ENCODE measurements at places on chromosomes 5 and 9. TPM values are rescaled to one million over a fixed set of nuclear protein-coding genes. Genes with fewer than 3 reads are reported as not detected.

Gene ADAMTS19
- 0.76 TPM for total RNA-seq

Gene CYLC2
- total RNA-seq = not detected

Gene MUSK
- 0.09 TPM for total RNA-seq

Gene NR2F1-AS1
- 2.0 TPM for total RNA-seq

Gene SPTLC1
- 49.4 TPM for total RNA-seq

GRCh38 chr9:14006386-14007187 is 307.4 kb downstream of the NFIB start:
- H3K4me1 ChIP-seq = no peaks in the 10 kb centered on the region
- no peak overlapping the region for H3K27ac ChIP-seq
- DNase-seq = no peak
- H3K4me3 ChIP-seq = no peak overlapping the region

DNA sequence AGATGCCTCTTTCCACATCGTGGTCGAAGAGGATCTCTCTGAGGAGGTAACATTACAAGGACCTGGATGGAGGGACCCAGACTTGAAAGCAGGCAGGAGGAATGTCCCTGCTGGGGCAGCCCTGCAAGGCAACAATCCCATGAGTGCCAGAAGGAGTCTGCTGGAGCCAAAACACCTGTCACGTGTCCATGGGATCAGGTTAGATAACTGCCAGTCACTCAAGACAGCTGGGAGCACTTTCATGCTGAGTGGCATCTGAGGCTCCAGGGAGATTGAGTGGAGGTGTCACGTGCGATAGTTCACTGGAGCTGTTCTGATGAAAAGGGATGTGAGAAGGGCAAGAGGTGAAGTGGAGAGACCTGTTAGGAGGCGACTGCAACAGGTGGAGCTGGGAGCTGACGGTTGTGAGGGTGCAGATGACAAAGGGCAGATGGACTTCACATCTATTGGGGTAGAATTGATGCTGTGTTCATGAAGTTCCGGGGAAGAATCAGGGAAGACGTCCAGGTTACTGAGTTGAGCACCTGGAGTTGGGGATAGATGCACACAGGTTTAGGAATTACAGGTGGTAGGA is 68.4 kb downstream of the ICE1 start:
- DNase-seq = no peak
- no peak overlapping the region for H3K4me3 ChIP-seq
- H3K4me1 ChIP-seq = peaks cover 4% of the 10 kb centered on the region

GRCh38 chr5:74630453-74631066 is 10.0 kb downstream of the ENC1 start:
- peaks cover 6% of the 10 kb centered on the region for H3K4me1 ChIP-seq
- peaks cover 15% of the 10 kb centered on the region for H3K36me3 ChIP-seq
- no peak overlapping the region for H3K27ac ChIP-seq
- no peaks in the 10 kb centered on the region for H3K27me3 ChIP-seq
- H3K4me3 ChIP-seq = no peak overlapping the region

DNA sequence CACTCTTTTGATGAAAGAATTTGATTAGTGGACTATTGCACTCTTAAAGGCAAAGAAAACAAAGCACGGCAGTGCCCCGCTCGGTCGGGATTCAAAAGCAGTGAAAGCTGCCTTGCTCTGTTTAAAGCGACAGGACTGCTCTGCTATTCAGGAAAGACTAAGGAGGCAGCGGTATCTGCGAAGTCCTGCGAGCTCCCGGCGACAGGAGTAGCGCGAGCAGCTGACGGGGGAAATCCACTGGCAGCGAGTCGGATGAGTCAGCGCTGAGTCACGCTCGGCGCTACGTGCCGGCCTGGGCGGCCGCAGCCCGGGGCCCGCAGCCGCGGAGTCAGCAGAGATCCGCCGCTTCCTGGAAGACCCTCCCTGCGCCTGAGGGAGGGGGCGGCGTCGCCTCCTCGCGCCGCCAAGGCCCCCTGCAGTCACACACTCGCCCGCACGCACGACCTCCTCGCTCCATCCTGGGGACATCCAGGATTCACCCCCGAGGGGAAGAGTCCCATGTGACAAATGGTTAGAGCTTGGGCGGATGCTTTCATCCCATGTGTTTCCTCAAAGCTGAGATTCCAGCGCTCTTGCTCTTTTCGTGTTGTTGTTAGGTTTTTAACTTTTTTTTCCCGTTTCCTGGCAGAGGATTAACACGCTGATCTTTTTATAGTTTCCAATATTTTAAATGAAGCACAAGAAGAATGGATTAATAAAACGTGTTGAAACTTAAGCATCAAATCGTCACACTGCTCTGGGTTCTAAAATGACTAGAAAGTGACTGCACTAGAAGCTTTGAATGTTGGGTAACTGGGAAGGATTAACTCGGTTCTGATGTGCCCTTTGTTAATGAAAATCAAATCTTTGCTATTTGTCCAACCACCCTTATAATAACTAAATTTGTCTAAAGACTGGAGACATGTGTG is 102.5 kb downstream of the ARRDC3 start:
- no peaks in the 10 kb centered on the region for H3K4me1 ChIP-seq
- peaks cover 6% of the 10 kb centered on the region for H3K27me3 ChIP-seq
- H3K36me3 ChIP-seq = no peaks in the 10 kb centered on the region
- peak; percentile 87 for DNase-seq
- H3K27ac ChIP-seq = peak overlapping the region; percentile 76

DNA sequence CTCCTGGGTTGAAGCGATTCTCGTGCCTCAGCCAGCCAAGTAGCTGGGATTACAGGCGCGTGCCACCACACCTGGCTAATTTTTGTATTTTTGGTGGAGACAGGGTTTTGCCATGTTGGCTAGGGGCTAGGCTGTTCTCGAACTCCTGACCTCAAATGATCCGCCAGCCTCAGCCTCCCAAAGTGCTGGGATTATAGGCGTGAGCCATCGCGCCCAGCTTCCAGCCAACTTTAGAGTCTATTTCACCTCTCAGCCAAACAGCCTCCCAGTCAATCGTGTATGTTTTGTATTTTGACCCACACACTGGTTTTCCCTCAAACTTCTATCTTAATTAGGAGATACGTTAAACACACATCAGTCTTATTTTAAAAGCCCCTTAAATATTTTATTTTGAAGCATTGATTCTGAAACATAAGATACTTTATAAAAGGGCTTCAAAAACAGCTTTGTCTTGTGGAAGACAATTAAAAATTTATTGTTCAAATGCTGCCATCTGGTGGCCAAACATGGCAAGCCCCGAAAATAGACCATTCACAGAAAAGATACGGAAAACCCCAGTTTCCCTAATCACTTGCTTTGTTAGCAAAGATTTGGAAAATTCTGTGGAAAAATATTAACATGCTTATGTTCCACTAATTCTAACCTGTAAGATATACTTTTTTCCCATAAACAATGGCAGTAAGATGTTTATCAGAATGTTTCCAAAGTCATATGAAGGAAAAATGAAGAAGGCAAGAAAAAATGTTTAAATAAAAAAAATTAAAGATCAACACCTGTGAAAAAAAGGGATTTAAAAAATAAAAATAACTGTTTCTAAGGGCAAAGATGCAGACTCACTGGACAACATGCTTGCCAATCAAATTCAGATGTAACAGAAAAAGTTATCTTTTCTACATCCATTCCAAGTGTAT is 33.1 kb downstream of the APTX start:
- peaks cover 5% of the 10 kb centered on the region for H3K36me3 ChIP-seq
- H3K4me1 ChIP-seq = no peaks in the 10 kb centered on the region
- H3K4me3 ChIP-seq = no peak overlapping the region
- DNase-seq = peak; percentile 36

GRCh38 chr5:103808464-103809106 is 246.0 kb upstream of the NUDT12 start:
- no peak overlapping the region for H3K27ac ChIP-seq
- no peak for DNase-seq
- H3K4me1 ChIP-seq = no peaks in the 10 kb centered on the region
- H3K4me3 ChIP-seq = no peak overlapping the region

GRCh38 chr9:105391288-105391687 is 56.5 kb upstream of the FSD1L start:
- H3K4me3 ChIP-seq = no peak overlapping the region
- no peak for DNase-seq
- H3K36me3 ChIP-seq = no peaks in the 10 kb centered on the region
- no peaks in the 10 kb centered on the region for H3K27me3 ChIP-seq
- no peaks in the 10 kb centered on the region for H3K4me1 ChIP-seq

DNA sequence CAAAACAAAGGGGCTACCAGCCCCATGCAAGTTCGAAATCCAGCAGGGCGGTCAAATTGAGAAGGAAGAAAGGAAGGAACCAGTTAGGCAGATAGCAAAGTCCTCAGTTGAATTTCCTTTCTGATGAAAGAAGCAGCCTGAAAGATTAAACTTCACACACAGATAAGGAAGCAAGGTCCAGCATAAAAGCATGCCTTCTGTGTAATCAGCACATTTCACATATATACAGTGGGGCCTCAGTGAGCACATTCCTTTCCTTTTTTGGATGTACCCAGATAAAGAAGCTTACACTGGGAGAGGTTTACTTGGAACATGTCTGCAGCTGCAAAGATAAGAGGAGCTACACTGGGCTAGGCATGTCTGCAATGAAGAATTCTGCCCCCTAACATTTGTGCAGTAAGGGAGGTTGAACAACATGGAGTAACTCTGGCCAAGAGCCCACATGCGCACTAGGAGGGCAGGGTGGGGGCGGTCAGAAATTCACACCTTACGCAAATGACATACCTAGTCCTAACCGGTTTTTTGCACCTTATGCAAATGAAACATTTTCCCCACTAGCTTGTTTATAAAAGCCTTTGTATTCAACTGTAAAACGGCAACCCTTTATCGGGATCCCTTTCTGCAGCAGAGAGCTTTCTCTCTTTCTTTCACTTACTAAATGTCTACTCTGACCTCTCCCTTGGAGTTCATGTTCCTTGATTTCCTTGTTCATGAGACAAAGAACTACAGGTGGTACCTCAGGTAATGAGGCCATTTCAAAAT is 149.7 kb upstream of the FBXL17 start:
- no peaks in the 10 kb centered on the region for H3K4me1 ChIP-seq
- no peaks in the 10 kb centered on the region for H3K36me3 ChIP-seq
- no peak overlapping the region for H3K27ac ChIP-seq
- H3K4me3 ChIP-seq = no peak overlapping the region

- H3K4me3 ChIP-seq = no peak overlapping the region
- no peaks in the 10 kb centered on the region for H3K27me3 ChIP-seq
- DNase-seq = no peak
- no peaks in the 10 kb centered on the region for H3K36me3 ChIP-seq
- no peaks in the 10 kb centered on the region for H3K4me1 ChIP-seq
These were observed 188.5 kb upstream of the SNX2 start for GRCh38 chr5:122586351-122586750.

DNA sequence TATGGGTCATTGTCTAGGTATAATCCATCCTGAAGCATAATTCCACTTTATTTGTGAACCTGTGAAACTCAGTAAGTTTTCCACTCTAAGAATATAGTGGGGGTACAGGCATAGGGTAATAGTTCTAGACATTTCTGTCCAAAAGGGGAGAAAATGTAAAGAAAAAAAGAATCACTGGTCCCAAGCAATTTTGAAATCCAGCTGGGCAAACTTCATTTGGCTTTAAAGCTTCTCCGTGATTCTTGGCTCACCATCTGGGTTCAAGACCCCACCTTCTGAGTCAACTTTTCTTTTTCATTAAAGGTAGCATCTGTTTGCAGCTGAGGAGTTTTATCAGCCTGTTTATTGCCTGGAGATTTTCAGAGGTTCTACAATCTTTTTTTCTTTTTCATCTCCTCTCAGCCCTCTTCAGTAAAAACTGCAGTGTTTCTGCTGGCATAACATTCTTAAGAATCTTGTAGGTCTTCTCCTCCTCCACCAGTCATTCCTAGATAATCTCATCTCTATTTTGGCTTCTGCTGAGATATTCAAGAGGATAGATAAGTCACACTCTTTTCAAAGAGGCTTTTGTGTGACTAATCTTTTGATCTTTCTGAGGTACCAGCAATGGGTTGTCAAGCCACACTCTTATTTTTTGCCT is 126.1 kb upstream of the PITX1 start:
- no peak overlapping the region for H3K4me3 ChIP-seq
- no peak overlapping the region for H3K27ac ChIP-seq
- H3K27me3 ChIP-seq = no peaks in the 10 kb centered on the region
- H3K36me3 ChIP-seq = no peaks in the 10 kb centered on the region
- no peak for DNase-seq

GRCh38 chr5:140509898-140510297 is 37.6 kb upstream of the EIF4EBP3 start:
- no peak overlapping the region for H3K27ac ChIP-seq
- no peaks in the 10 kb centered on the region for H3K4me1 ChIP-seq
- no peaks in the 10 kb centered on the region for H3K27me3 ChIP-seq
- no peak for DNase-seq

GRCh38 chr5:173729079-173729765 is 112.8 kb upstream of the BOD1 start:
- no peak overlapping the region for H3K27ac ChIP-seq
- no peaks in the 10 kb centered on the region for H3K27me3 ChIP-seq
- no peaks in the 10 kb centered on the region for H3K4me1 ChIP-seq

GRCh38 chr5:104538734-104539133 is 976.1 kb upstream of the NUDT12 start:
- H3K27ac ChIP-seq = no peak overlapping the region
- no peaks in the 10 kb centered on the region for H3K36me3 ChIP-seq
- DNase-seq = no peak
- H3K27me3 ChIP-seq = no peaks in the 10 kb centered on the region

DNA sequence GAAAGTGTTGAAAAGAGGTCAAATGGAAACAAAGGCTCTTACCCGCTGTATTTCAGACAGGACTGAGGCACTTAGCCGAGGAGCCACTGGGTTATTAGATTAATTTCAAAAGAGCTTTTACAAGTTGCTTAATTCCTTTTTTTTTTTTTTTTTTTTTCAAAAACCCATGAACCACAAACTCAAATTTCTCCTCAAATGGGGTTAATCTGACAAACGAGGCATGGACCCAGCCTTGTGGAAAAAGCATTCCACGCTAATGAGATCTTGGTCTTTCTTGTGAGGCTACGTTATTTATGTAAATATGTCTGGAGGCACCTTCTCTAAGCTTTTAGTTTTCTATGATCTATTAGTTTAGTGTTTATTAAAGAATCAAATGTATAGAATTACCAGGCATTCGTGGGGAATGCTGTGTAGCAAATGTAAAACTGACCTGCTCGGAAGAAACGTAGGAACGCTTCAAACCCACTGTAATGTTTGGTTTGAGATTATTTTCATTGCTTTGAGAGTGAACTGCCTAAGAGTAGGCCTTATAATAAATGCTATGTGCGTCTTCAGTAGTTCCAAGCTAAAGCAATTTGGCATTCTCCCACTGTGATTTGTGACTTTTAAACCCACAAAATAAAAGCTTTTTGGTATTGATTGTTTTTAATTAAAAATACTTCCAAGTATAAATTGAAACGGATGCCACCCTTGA is 134.7 kb downstream of the CDH6 start:
- H3K27ac ChIP-seq = no peak overlapping the region
- no peaks in the 10 kb centered on the region for H3K36me3 ChIP-seq

GRCh38 chr9:8845808-8846207 is 1046.2 kb upstream of the DMAC1 start:
- DNase-seq = no peak
- no peaks in the 10 kb centered on the region for H3K27me3 ChIP-seq
- H3K4me1 ChIP-seq = no peaks in the 10 kb centered on the region
- H3K27ac ChIP-seq = no peak overlapping the region
- H3K36me3 ChIP-seq = no peaks in the 10 kb centered on the region

GRCh38 chr5:123398058-123398733 is 25.0 kb downstream of the CEP120 start:
- H3K4me1 ChIP-seq = no peaks in the 10 kb centered on the region
- H3K36me3 ChIP-seq = peaks cover 27% of the 10 kb centered on the region
- no peaks in the 10 kb centered on the region for H3K27me3 ChIP-seq
- DNase-seq = no peak
- no peak overlapping the region for H3K27ac ChIP-seq
